ENCODE measurements at places on chromosomes 12 and 14. TPM values are rescaled to one million over a fixed set of nuclear protein-coding genes. Genes with fewer than 3 reads are reported as not detected.

DNA sequence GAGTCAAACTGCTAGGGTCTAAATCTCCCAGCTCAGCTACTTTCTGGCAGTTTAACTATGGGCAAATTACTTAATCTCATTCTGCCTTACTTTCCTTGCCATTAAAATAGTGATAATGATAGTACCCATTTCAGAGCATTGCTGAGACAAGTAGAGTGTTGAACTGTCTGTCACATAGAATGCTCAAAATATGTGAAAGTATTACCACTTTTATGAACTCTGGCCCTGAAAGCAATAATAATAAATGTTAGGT is 19.9 kb downstream of the SRGAP1 start:
- H3K4me1 ChIP-seq: peaks cover 43% of the 10 kb centered on the region
- no peak overlapping the region for H3K4me3 ChIP-seq

- H3K36me3 ChIP-seq: no peaks in the 10 kb centered on the region
- no peak overlapping the region for H3K27ac ChIP-seq
- DNase-seq: no peak
- H3K27me3 ChIP-seq: peaks cover 43% of the 10 kb centered on the region
- H3K4me3 ChIP-seq: no peak overlapping the region
These were observed 169.4 kb downstream of the DAD1 start for GRCh38 chr14:22419620-22420019.

GPD1 gene
- 1.0 TPM for total RNA-seq

DNA sequence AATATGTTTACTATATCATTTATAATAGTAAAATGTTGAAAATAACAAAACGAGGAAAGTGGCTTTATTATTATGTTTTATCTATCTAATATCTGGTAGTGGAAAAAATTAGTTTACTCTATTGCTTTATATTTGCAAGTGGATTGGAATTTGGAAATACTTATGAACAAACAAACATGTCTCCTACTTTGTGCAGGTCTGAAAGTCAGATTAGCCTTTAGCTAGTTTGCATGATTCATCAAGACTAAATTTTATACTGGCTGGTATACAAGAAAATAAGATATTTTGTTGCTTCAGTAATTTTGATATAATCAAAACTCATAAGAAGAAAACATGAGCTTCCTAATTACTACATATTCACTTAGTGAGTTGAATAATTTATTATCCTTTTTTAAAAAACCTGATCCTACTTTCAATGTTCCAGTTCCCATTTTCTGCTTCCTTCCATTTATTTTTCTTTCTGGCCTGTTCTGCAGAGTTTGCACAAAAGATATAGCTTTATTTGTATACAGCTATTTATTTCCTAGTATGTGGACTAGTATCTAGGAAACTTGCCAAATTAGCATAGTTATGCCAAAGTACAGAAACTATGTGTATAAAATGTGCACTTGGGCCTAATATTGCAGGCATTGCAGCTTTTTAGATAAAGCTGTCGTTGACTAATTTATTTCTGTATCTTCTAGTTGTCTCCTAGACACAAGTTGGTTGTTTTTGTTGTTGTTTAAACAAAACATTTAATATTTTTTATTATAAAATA is 122.0 kb downstream of the AKAP6 start:
- DNase-seq: no peak
- no peak overlapping the region for H3K27ac ChIP-seq
- no peak overlapping the region for H3K4me3 ChIP-seq
- H3K36me3 ChIP-seq: no peaks in the 10 kb centered on the region

DNA sequence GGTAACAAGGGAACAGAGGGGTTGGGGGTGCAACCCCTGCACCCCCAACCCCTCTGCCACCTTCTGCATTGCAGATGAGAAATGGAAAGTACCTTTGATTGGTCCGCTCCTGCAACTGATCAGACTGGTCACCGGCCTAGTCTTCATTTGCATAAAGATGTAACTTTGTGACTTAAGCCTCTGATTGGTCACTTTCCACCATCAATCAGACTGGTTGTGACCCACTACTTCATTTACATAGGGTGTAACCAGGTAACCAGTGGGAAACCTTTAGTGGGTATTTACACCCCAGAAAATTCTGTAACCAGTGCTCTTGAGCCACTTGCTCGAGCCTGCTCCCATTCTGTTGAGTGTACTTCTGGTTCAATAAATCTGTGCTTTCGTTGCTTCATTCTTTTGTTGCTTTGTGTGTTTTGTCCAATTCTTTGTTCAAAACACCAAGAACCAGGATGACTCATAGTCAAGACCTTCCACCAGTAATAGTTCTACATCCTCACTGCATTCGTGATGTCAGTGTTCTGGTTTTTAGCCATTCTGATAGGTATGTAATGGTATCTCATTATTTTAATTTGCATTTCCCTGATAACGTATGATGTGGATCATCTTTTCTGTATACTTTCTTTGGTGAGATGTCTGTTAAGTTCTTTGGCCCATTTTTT is 30.8 kb downstream of the LEMD3 start:
- no peaks in the 10 kb centered on the region for H3K27me3 ChIP-seq
- no peak for DNase-seq
- no peak overlapping the region for H3K27ac ChIP-seq

GRCh38 chr12:76137606-76138005 is 53.1 kb upstream of the NAP1L1 start:
- H3K27ac ChIP-seq: no peak overlapping the region
- no peaks in the 10 kb centered on the region for H3K4me1 ChIP-seq
- no peak overlapping the region for H3K4me3 ChIP-seq
- no peaks in the 10 kb centered on the region for H3K36me3 ChIP-seq
- no peak for DNase-seq

CLEC4D gene
- total RNA-seq: not detected

- H3K27ac ChIP-seq: no peak overlapping the region
- H3K36me3 ChIP-seq: no peaks in the 10 kb centered on the region
- no peak for DNase-seq
- peaks cover 32% of the 10 kb centered on the region for H3K27me3 ChIP-seq
- no peaks in the 10 kb centered on the region for H3K4me1 ChIP-seq
These were observed 75.9 kb downstream of the TMTC1 start for GRCh38 chr12:29707846-29708245.

DNA sequence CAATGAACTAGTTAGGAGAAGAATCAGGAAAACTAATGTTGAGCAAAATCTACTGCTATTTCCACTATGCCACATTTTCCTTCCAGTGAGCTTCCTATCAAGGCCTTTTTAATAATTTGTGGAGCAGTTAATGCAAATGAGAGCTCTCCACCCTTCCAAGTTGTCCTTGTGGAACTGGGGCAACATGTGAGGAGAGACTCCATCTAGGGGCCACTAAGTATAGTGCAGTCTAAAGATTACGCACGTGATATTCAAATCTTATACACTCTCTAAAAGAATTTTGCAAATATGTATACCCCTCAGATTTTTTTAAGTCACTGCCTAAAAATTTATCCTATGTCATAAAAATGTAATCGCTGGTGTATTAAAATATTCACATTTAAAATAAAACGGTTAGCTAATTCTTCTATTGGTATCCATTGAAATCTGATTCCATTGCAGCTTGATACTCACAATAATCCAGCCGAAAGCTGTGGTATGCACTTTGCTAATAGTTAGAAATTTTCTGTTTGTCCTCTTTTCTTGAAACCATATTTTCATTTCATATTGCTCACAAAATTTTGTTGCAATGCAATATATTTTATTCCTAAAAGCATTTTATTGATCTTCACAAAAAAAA is 100.1 kb downstream of the PAH start:
- no peak overlapping the region for H3K27ac ChIP-seq
- H3K27me3 ChIP-seq: peaks cover 16% of the 10 kb centered on the region
- DNase-seq: peak; percentile 17
- no peak overlapping the region for H3K4me3 ChIP-seq
- H3K4me1 ChIP-seq: peaks cover 11% of the 10 kb centered on the region

- H3K27me3 ChIP-seq: no peaks in the 10 kb centered on the region
- DNase-seq: no peak
- no peak overlapping the region for H3K27ac ChIP-seq
- peaks cover 22% of the 10 kb centered on the region for H3K4me1 ChIP-seq
- H3K36me3 ChIP-seq: no peaks in the 10 kb centered on the region
These were observed 11.7 kb downstream of the HDAC7 start for GRCh38 chr12:47808050-47808449.

GRCh38 chr14:83287300-83287699 is 1753.6 kb upstream of the SEL1L start:
- no peaks in the 10 kb centered on the region for H3K4me1 ChIP-seq
- H3K36me3 ChIP-seq: no peaks in the 10 kb centered on the region
- DNase-seq: no peak
- no peaks in the 10 kb centered on the region for H3K27me3 ChIP-seq
- H3K4me3 ChIP-seq: no peak overlapping the region

GRCh38 chr12:71725011-71725410 is 29.7 kb upstream of the RAB21 start:
- no peak overlapping the region for H3K27ac ChIP-seq
- DNase-seq: no peak
- H3K4me1 ChIP-seq: peaks cover under 1% of the 10 kb centered on the region
- no peak overlapping the region for H3K4me3 ChIP-seq

PDE6H gene
- total RNA-seq: not detected

PSMD9 gene
- 68.3 TPM for total RNA-seq

GRCh38 chr14:34218881-34219280 is 243.2 kb downstream of the SPTSSA start:
- H3K36me3 ChIP-seq: no peaks in the 10 kb centered on the region
- no peak overlapping the region for H3K4me3 ChIP-seq
- no peak for DNase-seq
- peaks cover 33% of the 10 kb centered on the region for H3K4me1 ChIP-seq

TBX3 gene
- total RNA-seq: 1.4 TPM

NPAS3 gene
- total RNA-seq: not detected

FAM186B gene
- total RNA-seq: 0.29 TPM

- H3K4me1 ChIP-seq: peaks cover 24% of the 10 kb centered on the region
- no peak overlapping the region for H3K4me3 ChIP-seq
- H3K27me3 ChIP-seq: no peaks in the 10 kb centered on the region
- H3K36me3 ChIP-seq: no peaks in the 10 kb centered on the region
- no peak overlapping the region for H3K27ac ChIP-seq
These were observed 182.9 kb upstream of the SLC38A2 start for GRCh38 chr12:46555406-46555852.

DNA sequence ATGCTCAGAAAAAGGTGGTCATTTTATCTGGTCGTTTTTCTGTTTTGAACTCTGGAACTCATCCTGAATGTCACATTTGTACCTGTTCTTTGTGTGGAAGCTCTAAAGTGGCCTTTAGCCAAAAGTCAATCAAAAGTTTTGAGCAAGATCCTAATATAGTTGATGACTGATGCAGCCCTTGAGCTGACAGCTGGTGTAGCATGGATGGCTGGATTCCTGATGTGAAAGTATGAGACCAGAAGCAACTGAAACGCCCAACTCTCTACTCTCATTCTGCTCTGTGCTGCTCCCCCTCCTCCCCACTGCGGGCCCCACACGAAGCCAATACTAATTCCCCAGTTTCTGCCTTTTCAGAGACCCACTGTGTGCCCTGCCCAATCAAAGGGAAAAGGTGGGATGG is 10.3 kb upstream of the MYH7 start:
- H3K36me3 ChIP-seq: no peaks in the 10 kb centered on the region
- peaks cover 43% of the 10 kb centered on the region for H3K27me3 ChIP-seq
- H3K4me1 ChIP-seq: peaks cover 17% of the 10 kb centered on the region
- H3K4me3 ChIP-seq: no peak overlapping the region
- H3K27ac ChIP-seq: no peak overlapping the region

DNA sequence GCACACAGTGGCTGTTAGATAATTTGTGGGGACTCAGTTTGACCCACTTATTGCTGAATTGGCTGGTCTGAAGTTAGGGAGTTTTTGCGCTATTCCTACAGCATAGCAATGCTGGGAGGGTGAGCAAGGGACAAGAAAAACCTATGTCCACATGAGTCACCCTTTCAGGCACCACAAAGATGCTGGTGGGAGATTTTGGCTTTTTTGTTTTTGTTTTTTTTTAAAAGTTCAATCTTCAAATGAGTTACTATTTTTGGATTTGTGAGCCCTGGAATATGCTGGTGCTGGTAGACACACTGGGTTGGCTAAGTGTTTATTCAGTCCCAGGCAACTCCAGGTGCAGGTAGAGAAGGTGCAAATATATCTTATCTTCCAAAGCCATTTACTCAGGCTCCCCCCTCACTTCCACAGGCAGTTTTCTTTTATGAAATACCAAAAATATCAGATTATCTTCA is 143.4 kb downstream of the BTG1 start:
- H3K4me3 ChIP-seq: no peak overlapping the region
- no peak overlapping the region for H3K27ac ChIP-seq
- no peaks in the 10 kb centered on the region for H3K36me3 ChIP-seq
- no peaks in the 10 kb centered on the region for H3K4me1 ChIP-seq
- DNase-seq: no peak

DNA sequence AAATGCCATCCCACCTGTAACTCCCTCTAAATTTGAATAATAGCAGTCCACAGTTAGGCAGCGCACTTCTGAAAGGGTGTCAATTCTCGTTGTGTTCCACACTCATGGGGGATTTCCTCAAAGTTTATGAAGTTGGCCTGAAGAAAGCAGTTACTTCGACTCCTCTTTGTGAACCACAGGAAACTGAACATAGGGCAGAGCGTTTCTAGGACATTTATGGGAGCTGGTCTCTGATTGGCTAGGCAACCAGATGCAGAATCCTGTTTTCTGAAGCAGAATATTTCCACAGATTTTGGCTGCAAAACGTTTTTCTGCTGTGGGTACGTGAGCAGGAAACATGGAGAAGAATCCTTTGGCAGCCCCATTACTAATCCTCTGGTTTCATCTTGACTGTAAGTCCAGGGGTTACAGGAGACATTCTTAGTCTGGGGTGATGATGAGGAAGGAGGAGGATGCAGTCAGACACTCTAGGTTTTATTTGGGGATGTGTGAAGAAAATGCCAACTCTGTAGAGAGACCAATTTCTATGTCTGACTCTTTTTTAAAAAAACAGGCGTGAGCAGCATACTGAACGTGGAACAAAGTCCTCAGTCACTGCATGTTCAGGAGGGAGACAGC is 431.5 kb upstream of the OR4E1 start:
- no peaks in the 10 kb centered on the region for H3K4me1 ChIP-seq
- H3K36me3 ChIP-seq: no peaks in the 10 kb centered on the region
- DNase-seq: no peak
- peaks cover 16% of the 10 kb centered on the region for H3K27me3 ChIP-seq

DNA sequence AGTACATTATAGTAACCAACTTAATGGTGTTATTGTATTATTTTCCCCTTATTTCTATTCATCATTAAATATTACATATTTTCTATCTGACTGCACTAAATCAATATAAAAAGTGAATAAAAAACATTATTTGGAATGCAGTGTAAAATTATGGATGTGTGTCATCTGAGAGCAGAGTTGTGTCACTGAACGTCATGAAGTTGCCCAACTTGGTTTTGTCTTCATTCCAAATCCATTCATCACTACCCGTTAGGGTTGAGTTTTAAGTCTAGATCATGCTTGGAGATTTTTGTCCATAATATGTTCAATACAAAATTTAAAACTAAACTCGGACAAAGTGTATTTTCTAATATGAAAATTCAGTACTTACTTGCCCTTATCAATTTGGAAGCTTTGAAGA is 16.1 kb downstream of the KLRF1 start:
- no peaks in the 10 kb centered on the region for H3K4me1 ChIP-seq
- H3K4me3 ChIP-seq: no peak overlapping the region
- peaks cover 36% of the 10 kb centered on the region for H3K27me3 ChIP-seq
- no peak for DNase-seq
- no peak overlapping the region for H3K27ac ChIP-seq
